GM12864 (cell line): ENCODE measurements at places on chromosomes 3 and 15.
A peak's percentile ranks its signal among the peaks of the same experiment; 100 is the strongest.

DNA sequence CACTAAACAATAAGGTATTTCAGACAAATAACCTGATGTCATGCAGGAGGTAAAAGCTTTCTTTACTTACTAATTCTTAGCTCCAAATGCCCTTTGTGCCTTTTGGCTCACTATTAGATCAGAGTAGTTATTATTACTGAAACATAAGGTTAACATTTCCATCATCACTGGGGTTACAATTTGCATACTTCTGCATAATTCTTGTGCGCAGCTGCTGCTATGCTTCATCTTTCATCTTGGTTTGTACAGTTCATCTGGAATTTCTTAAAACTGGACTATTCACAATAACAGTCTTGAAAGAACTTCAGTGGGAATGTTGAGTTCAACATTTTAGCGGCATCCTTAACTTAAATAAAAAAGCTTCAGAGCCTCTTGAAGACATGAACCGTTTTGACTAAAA lies 383.2 kb upstream of the ADAMTS9 start:
- no peak for DNase-seq

- DNase-seq, result no peak
Measured at GRCh38 chr3:177752831-177753230, 555.5 kb upstream of the TBL1XR1 start.

DNA sequence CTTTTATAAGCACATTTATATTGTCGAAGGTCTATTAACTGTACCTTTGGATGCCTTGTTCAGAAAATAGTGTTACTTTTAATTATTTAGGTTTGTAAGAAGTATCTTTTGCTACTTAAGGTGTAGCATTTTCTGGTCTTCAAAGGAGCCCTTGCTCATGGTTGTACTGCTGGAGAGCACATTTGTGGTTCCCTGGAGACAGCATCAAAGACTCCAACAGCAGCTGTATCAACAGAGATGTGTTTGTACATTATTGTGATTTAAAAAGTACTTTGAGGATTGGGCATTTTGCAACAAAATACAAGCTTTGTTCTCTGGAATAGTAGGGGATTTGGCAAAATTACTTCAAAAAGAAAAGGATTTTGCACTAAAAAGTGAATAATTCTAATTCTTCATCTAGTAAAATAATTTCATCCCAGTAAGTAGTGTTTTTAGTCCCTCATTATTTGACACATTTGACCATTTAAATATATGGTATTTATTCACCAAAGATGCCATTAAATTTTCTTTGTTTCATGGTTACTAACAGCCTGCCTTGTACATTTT lies 16.5 kb downstream of the TBC1D23 start:
- no peak for DNase-seq

DNA sequence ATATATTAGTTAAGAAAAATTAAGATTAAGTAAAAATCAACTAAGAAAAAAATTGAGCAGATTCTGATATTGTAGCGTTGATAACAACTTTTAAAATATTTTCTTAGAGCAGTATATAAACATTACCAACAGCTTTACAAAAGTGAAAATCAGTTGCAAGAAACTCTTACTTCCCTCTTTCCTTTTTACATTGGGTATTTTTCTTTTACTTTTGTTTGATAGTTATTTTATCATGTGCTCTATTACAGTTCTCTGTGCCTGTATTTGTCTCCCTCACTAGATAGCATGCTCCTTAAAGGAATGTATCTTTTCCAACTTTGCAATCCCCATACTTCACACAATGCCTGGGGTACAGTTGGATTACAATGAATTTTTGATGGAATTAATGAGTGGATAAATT lies 87.5 kb upstream of the P3H2 start:
- no peak for DNase-seq

- no peak for DNase-seq
Measured at GRCh38 chr15:70401709-70402108, 304.0 kb upstream of the TLE3 start.

DNA sequence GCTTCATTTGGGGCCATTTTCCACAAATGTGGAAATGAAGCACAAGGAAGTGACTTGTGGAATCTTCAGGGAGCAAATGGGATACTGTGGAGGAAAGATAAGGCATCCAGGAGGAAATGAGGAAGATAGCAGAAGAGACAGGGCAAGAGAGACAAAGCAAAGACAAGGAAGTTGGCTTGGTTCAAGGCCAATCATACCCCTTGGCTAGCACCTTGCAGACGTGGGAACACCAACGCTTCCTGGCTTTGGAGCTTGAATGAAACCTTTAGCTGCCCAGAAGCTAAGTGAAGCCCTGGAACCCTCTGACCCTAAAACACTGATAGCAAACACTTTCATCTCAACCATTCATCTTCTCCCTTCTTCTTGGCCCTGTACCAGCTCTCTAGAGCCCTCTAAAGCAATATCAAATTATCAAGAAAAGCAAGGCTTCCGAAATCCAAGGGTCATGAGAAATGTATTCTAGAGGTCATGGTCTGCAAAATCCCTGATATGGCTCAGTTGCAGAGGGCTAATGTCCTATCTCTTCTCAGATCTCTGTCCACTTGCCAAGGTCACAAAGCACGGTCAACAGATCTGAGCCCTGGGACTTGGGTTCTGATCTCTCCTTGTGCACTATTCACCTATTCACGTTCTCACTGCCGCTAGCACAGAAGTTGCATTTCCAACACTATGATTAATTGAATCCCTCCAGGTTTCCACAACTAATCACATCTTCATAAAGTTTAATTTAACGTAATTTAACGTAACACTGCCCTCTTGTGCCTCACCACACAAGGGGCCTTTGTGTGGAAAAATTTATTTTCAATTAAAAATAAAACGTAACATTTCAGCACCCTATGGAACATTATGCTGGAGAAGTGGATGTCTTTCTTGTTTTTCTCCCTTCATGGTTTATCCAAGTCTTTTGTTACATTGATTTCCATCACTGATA lies 557.6 kb upstream of the ADAMTS9 start:
- no peak for DNase-seq

- DNase-seq, result no peak
Measured at GRCh38 chr3:100536093-100536492, 43.7 kb downstream of the TMEM45A start.

- DNase-seq, result no peak
Measured at GRCh38 chr3:134477938-134478337, 7.8 kb downstream of the ANAPC13 start.

- DNase-seq, result no peak
Measured at GRCh38 chr15:81111018-81111417, 23.1 kb upstream of the CFAP161 start.

- DNase-seq, result no peak
Measured at GRCh38 chr3:21294768-21295167, 456.2 kb downstream of the ZNF385D start.

- DNase-seq, result no peak
Measured at GRCh38 chr3:25427942-25428788, at the start of gene RARB. Gene RARB, plus strand, starts transcription at chr3:25428263. Its CDS starts 469 bp downstream, at chr3:25428732.

GRCh38 chr3:74273091-74273490 lies 341.4 kb downstream of the CNTN3 start:
- DNase-seq, result no peak

DNA sequence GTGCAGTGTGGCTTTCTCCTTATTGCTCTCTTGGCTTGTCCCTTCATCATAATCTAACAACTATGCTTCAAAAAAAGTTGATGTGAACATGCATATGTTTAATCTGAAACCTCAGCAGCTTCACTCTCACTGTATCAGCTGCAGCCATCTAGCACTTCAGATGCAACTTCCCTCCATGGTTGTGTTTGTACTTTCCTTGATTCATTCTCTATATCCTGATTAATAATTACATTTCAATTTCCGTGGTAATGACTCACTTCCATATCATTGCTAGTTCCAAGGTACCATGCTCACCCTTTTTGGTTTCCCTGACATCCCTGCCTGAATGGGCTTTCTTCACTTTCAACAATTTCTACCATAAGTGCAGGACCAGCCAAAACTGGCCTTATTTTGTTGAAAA lies 51.2 kb downstream of the MDFIC2 start:
- no peak for DNase-seq

DNA sequence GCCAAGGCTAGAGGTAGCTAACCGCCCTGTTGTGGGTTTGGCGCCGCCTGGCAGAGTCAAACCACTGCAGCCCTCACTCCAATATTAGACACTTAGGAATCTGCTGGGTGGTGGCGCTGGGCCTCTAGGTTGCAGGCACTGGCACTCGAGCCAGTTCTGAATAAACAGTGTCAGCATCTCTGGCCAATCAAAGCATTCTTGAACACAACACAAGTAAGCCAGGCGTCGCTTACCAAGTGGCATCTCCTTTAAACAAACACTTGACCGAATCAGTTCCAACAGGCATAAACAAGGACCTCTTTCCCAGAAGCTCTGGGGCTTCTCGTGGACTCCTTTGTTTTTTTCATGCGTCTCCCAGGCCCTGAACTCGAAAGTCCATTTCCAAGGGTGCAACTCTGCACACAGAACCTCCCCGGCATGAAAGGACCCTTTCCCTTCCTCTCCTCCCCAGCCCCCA lies 82.3 kb downstream of the LRIG1 start:
- DNase-seq, result no peak

- DNase-seq, result no peak
Measured at GRCh38 chr3:140830391-140830790, 111.2 kb upstream of the SLC25A36 start.

GRCh38 chr3:73121669-73122331 lies 60.3 kb downstream of the EBLN2 start:
- DNase-seq, result no peak

- DNase-seq, result peak; percentile 35
Measured at GRCh38 chr3:31979001-31979697, 1.9 kb downstream of the OSBPL10 start.
